ENCODE measurements at places on chromosomes 6 and 20. TPM values are rescaled to one million over a fixed set of nuclear protein-coding genes. Genes with fewer than 3 reads are reported as not detected.

GRCh38 chr6:48619771-48620170, 508.8 kb upstream of the PTCHD4 start:
- no peak for DNase-seq

GRCh38 chr6:30615219-30615957, 1.7 kb downstream of the PPP1R10 start:
- peak; percentile 80 for DNase-seq

DNA sequence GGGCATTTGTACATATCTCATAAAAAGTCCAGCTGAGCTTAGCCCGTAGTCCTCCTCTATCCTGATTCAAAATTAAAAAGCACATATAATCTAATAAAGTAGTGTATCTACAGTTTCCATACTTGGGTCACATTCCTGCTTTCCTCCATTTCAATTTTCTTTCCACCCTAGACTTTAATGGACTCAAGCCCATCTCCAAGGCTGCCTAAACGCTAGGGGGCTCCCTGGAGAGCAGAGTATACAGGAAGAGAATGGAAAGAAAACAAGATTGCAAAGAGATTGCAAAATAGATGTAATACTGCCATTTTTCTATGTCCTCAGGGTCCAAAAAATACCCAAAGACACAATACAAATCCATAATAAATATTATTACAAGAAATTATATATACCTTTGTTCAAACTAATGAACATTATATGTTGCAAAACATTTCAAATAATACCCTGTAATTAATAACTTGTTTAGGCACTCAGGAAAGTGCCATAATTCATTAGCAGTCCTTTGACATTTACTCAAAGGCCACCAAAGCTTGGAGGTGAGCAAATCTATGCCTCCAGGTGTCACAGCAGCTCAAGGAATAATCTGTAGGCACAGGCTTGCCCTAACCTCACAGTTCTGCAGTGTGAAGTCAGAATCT, 2.4 kb upstream of the MCM3 start:
- peak; percentile 63 for DNase-seq

GRCh38 chr6:112286010-112286409, 31.6 kb upstream of the LAMA4 start:
- no peak for DNase-seq

DNA sequence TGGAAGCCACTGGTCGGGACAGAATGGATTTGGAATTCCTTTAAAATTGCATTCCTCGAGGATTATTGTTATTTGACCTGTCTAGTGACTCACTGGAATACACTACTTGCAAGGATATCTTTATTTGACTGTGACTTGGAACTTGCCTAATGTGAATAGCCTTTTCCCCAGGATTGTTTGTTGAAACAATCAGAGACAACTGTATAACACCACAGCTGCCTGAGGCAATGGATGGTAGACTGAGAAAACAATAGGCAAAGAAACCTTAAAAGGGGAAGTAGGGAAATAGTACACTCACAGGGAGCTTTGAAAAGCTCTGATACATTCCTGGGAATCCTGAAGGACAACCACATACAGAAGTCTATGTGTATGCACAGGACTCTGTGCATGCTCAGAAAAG, 465.3 kb downstream of the BMP2 start:
- no peak for DNase-seq

GRCh38 chr6:90444160-90444714, 142.6 kb downstream of the MAP3K7 start:
- DNase-seq: peak; percentile 38

Gene SDCBP2
- polyA plus RNA-seq: 1.7 TPM

- DNase-seq: no peak
Observed at GRCh38 chr20:23662276-23662870, 24.6 kb upstream of the CST3 start.

Gene GINS1
- polyA plus RNA-seq: 30.6 TPM

Gene CDYL
- polyA plus RNA-seq: 27.7 TPM

- no peak for DNase-seq
Observed at GRCh38 chr20:57505979-57506378, 19.0 kb downstream of the CTCFL start.

DNA sequence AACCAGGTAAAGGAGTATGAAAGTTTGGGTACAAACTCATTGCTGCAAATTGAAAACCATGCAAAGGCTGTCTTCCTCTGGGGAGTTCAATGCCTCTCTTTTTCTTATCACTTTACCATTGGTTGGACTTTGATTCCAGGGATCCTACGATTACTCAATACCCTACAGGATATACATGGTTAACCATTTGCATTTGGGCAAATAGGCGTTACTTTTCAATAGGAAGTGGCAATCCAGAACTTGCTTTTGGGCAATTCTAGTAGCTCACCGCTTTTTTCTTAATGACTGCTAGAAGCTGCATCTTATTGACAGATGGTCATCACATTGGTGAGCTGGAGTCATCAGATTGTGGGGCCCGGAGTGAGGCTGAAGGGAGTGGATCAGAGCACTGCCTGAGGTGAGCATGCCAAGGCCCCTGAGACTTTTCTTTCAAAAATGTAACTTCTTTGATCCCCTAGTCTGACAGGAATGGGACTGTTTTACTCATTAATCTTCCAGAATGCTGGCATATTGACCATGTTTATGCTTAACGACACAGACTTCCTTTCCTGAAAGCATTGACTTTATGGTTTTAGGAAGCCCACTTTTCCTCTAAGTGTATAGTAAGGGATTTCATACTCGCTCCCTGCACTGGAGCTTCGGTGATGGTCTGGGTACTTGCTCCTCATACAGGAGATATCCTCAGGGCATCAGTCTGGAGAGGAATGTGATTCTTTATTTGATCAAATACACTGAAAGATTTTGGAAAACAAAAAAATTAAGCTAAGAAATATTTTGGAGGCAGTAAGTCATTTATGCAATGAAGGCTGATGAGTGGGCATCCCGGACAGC, at the start of gene CCR6:
Gene CCR6 (plus strand): TSS at position 270 of the 831 bp plus-strand sequence. CDS start 13,039 bp downstream, outside the sequence.
- no peak for DNase-seq

- no peak for DNase-seq
Observed at GRCh38 chr20:53176134-53176533, 204.0 kb downstream of the TSHZ2 start.

- peak; percentile 84 for DNase-seq
Observed at GRCh38 chr20:49482621-49483017, at the start of gene KCNB1. Gene KCNB1, minus strand, starts transcription at chr20:49482668. Its CDS starts 188 bp downstream, at chr20:49482480.

Gene RGS17
- 3.6 TPM for polyA plus RNA-seq

Gene ZBTB46
- 16.7 TPM for polyA plus RNA-seq

GRCh38 chr20:46268131-46268614, 40.1 kb downstream of the CDH22 start:
- DNase-seq: peak; percentile 44
